ENCODE measurements at places on chromosomes 5 and 9. TPM values are rescaled to one million over a fixed set of nuclear protein-coding genes. Genes with fewer than 3 reads are reported as not detected.

GRCh38 chr5:1666812-1667588 lies 132.6 kb downstream of the MRPL36 start:
- DNase-seq: no peak

DNA sequence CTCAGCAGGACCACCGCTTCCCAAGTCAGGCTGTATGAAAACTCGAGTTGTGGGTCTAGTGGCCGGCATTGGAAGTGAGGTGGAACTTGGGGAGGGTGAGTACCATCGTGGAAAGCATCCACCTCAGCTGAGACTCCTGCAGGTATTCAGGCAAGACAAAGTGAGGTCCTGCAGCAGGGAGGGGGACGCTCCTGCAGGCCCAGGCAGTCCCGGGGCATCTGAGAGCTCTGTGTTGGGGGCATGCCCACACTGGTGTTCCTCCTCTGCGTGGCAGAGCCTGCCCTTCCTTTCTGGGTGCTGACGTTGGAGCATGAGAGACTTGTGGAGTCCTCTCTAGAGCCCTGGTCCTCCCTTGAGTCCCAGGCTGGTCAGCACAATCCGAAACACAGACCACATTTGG lies 187.7 kb downstream of the CACNA1B start:
- no peak for DNase-seq

- DNase-seq: no peak
Observed at GRCh38 chr9:76585487-76586389, 126.8 kb downstream of the GCNT1 start.

The ADAMTS19 gene
- 107 TPM for total RNA-seq

GRCh38 chr9:4923141-4923540 lies 61.9 kb upstream of the JAK2 start:
- no peak for DNase-seq

DNA sequence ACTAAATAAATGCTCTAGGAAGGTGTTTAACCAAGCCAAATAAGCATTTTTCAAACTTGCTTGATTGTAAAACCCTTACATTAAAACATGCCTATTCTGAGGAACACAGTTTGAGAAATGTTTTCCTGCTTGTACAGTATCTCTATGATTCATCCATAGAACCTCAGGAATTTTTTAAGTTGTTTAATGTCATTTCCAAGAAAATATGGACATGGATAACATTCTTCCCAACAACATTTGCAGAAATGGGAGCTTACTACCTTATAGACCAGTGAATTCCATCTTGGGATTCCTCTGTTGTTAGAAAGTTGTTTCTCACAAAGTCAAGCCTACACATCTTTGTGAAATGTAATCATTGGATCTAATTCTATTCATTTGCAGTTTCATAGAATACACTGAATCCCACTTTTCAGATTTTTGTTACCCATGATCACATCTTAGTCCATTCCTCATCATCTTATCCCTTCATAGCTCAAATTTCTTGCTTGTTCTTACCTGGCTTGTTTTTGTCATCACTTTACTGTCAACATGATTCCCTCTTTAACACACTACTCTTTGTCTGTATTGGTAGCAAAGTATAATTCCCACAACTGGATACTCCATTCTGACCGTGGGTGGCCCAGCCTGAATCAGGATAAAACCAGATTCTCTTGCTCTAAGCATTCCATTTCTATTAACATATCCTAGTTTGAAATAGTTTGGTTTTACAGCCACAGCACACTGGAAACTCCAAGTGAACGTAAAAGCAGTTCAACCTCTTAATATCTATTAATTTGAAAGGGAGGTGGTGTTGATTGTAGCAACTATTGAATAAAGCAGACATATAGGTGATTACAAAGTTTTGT lies 49.4 kb upstream of the PAPPA start:
- DNase-seq: no peak

GRCh38 chr9:115730396-115730795 lies 423.2 kb upstream of the PAPPA start:
- no peak for DNase-seq

The SPINK4 gene
- not detected for total RNA-seq

- DNase-seq: no peak
Observed at GRCh38 chr5:67897431-67897830, 318.1 kb upstream of the PIK3R1 start.

The FAM153A gene
- total RNA-seq: not detected
